ENCODE measurements at places on chromosomes 5 and 9.
A peak's percentile ranks its signal among the peaks of the same experiment; 100 is the strongest.

DNA sequence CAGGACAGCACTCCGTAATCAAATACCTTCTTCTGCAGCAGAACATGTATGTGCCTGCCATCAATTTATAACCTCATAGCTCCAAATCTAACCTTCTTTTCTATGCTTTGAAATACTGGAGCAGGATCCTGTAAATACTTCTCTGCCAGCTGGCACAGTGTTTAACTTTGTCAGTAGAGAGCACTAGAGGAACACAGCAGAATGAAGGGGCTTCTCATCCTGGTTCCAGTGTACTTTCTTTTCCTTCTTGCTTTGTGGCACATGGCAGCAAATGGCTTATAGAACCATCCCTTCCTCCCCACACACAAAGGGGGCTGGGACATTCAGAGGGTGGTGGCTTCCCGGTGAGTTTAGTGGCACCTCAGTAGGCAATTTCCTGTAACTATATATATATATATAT is 3.8 kb upstream of the FBXW11 start:
- DNase-seq = no peak

GRCh38 chr9:93955111-93955980 is at the start of gene BARX1:
Gene BARX1 (minus strand): TSS chr9:93955355. CDS start chr9:93955146, 209 bp downstream.
- no peak for DNase-seq

GRCh38 chr5:94613583-94613982 is 4.8 kb downstream of the KIAA0825 start:
- DNase-seq = peak; percentile 21

- peak; percentile 74 for DNase-seq
These were observed 25.7 kb downstream of the UTP15 start for GRCh38 chr5:73591102-73591695.

- DNase-seq = no peak
These were observed 112.2 kb upstream of the LHFPL2 start for GRCh38 chr5:78760770-78761169.

DNA sequence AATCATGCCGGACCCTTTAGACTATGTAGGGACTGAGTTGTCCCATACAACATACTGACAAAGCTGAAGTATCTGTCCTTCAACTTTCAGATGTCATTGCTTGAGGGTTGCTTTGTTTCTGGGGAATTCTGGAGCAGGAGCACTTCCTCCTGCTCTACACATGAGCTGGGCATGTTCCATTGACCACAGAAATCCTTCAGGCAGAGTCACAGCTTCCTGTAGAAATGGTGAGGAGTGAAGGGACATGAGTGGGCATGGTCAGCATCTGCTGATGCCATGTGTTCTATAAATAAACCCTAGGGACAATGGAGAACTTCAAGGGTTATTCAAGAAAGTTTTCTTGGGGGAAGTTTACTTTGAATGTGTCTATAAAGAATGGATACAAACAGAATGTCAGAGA is 296.6 kb upstream of the FBXL7 start:
- no peak for DNase-seq
